Activated gamma-delta T cell (primary cell): ENCODE measurements at places on chromosomes 11 and 22.

DNA sequence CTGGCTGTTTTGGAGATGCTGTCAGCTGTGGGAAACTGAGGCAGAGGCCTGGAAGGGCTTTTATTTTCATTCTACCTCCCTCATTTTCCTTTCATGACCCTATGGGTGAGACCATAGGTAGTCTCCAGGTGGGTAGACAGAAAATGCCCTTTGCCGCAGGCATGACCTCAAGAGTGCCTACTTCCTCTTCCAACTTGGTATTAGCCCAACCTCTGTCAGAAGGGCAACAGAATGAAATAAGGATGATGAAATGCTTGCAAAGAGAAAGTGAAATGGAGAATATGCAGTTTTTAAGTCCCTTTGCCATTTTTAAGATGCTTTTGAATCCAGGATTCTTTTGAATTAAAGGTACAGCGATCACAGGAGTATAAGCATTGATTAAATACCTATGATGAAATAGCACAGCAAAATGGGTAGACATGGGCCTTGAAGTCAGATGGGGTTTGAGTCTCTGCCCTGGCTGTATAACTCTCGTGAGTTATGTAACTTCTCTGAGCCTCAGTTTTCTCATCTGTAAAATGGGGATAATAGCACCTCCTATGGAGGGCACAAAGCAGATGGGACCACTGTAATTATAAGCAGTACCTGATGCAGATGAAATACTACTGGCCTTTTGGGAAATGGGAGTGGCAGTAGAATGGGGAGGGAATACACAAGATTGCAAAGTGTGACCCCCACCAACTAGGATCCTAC, 3.7 kb downstream of the ASPHD2 start:
- no peak for DNase-seq

DNA sequence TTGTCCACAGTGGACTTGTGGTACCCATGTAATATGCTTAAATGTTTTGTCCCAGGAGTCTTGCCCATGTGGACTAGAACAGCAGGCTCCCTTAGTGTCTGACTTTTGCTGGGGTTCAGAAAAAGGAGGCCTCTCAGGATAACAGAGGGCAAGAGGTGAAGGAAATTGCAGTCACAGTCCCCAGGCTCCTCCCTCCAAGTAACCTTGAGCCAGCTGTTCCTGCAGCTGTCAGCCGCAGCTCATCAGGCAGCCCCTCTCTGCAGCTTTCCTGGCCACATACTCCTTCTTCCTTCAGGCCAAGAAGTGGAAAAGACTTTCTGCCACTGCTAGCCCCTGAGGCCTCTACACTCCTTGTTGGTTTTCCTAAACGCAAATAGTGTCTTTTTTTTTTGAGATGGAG, 6.3 kb upstream of the MYO18B start:
- DNase-seq: no peak

DNA sequence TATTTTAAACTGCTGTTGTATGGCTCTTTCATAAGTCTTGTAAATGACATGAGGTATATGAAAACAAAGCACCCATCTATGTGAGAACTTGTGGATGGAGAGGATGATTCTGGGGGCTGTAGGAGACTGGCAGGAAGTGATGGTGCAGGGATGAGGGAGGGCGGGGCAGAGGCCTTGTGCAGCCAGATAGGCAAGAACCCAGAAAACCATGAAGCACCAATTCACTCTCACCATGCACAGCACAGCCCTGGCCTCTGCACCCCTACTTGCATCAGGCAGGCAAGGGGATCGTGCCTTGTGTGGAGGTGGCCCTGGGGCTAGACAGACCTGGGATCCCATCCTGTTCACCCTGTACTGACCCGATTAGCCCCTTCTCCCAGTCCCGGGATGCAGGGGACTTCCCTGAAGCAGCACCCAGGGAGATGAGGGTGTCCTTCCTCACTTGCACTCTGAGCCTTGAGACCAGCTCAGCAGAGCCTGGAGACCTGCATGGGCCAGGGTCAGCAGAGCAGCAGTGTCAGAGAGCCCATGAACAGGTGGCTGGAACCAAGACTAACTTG, 85.5 kb downstream of the MORC2 start:
- DNase-seq: no peak

DNA sequence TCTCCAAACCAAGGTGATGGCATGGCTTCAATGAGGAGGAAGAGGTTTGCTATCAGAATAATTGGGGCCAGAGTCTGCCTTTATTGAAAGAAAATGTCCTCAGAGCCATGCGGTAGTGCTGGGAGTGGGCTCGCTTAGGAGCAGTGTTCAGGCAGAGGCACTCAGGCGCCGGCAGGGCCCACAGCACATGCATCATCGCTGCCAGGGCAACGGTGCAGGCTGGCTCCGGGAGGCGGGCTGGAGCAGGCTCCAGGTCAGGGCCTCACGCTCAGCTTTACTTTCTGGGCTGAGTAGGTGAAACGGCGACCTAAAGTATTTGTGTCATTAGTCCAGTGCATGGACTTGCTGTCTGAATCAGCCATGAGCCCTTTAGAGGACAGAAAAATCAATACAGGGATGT, 169.9 kb upstream of the CCDC90B start:
- DNase-seq: no peak

DNA sequence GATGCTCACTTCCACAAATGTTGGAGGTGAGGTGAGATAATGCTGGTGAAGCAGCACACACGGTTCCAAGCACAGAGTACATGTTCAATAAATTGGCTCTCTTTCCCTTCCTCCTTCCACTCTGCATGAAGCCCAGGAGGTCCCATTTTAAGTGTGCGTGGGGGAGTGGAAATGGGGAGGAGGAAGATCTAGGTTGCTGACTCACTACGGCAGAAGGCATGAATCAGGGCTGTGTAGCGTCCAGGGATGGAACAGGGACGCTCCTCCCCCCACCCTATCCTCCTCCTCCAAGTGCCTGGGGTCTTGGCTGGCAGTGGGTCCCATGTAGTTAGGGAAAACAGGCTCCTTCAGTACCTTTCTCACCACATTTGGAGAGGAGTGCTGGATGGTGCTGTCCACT, 44.2 kb downstream of the TRIM66 start:
- DNase-seq: no peak

DNA sequence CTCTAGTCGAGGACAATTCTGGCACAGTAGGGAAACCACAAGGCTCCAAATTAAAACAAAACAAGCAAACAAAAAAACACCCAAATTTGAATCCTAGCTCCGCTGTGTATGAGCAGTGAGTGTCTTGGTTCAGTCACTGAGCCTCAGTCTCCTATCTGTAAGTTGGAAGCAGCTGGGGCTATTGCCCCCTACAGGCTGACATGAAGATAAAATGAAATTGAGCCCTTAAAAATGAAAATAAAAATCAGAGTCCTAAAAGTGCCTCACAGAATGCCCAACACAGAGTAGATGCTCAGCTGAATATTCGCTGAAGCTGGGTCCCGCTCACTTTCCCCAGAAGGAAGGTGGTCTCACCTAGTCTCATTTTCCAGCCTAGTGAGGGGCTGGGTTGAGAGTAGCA, 65.2 kb downstream of the PDE2A start:
- DNase-seq: no peak

DNA sequence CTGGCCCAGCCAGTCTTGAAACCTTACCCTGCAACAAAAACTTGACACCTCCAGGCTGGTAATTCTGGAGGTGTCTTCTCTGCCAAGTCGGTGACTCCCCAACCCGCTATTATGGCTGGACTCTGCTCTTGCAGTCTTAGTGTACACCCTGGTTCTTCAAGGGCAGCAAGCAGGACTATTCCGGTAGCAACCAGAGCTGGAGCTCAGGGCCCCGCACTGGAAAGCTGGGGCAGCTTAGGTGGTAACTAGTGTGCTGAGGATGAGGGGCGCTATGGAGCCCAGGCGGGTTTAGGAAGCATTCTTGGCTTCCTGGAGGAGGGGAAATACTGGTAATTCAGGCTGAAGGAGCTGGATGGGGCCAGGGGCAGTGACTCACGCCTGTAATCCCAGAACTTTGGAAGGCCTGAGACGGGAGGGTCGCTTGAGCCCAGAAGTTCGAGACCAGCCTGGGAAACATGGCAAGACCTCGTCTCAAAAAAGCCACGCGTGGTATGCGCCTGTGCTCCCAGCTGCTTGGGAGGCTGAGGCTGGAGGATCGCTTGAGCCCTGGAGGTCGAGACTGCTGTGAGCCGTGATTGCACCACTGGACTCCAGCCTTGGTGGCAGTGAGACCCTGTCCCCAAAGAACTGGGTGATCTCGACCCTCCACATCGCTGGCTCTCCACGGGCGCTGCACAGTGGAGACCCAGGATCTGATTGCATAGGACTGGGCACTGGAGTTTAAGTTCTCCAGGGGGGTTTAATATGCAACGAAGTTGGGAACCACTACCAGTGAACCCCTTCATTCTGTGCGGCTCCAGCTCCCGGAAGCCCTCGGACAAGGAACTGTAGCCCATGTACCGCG, 10.6 kb upstream of the AIFM3 start:
- no peak for DNase-seq

DNA sequence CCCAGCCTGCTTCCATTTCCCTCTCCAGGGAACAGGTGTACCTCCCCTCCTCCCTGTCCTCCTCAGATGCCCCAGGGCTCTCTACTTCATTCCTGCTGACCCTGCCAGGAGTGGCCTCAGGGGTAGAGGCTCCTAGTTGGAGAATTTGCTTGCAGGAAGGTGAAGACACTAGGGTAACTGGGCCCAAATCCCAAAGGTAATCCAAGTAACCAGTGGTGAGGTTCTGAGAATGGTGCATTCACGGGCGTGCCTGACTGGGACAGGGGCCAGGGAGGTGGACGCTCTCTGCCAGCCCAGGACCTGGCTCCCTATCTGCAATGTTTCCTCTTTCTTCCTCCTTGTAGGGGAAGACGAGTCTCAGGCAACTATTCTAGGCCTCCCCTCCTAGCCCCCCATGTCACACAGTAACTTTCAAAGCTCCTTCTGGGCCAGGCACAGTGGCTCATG, 2.9 kb downstream of the SLC35C1 start:
- DNase-seq: no peak

DNA sequence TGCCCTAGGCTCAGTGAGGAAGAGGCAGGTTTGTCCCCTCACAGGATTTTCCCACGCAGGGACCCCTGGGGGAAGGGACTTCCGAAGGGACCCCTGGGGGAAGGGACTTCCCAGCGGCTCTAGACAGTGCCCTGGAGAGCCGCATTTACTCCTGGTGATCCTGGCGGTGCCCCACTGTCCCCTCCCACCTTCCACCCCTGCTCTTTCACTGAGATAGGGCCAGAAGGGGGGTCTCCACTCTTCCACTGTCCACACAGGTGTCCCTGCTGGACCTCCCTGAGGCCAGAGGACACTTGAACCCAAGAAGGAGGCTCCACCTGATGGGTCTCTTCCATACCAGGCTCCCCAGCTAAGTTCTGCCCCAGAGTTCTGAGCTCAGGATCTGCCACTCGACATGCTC, 1333.9 kb downstream of the BRD1 start:
- no peak for DNase-seq

- no peak for DNase-seq
These were observed 61.4 kb upstream of the ASPHD2 start for GRCh38 chr22:26367402-26368245.

DNA sequence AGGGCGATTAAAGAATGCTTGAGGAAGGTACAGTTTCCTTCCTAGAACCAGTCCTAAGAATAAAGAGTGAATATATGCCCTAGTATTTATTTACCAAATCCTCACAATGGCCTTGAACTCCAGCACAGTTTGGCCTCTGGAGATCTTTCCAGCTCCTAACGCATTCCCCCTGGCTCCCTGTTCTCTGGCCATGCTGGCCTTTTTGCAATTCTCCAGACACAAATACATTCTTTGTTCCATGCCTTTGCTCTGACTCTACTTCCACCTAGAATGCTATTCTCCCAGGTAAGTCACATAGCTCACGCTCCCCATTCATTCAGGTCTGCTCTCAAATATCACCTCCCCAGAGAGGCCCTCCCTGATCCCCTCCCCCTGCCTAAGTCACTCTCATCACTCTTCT, 3.7 kb upstream of the DGKZ start:
- DNase-seq: no peak

DNA sequence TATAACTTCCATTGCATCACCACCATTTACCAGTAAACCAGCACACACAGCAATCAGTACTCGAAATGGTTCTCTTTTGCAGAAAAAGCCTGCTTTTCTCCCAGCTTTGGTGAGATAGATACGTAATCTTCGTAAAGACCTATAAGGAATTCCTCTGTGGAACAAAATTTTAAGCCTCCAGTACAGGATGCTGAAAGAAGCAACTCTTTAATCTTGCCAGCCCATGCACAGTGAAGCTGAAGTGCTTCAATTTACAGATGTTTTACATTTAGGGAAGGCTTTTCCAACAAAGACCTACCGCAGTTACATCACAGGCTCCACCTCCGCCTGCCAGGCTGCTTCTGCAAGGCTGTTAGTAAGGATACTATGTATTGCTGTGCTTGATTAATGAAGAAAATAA, 1.9 kb downstream of the ELMOD1 start:
- DNase-seq: no peak

DNA sequence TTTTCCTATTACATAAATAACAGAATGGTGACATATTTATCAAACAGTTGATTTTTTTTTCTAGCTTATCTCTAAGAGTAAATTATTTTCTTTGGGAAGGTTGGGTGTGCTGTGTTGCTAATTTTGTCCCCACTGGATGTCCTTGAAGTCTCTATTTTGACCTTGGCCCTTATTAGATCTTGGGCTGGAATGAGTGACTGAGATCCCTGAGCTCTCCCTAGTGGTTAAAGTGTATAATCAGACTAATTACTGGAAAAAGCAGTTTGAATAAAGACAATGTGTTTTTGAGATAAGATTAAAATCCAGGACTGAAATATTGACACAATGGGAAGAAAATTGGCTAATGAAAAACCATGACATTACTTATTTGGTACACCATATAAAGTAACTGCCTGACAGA, 56.1 kb downstream of the AASDHPPT start:
- no peak for DNase-seq

- DNase-seq: no peak
These were observed 666 bp upstream of the OVOL1 start for GRCh38 chr11:65786008-65786785.

DNA sequence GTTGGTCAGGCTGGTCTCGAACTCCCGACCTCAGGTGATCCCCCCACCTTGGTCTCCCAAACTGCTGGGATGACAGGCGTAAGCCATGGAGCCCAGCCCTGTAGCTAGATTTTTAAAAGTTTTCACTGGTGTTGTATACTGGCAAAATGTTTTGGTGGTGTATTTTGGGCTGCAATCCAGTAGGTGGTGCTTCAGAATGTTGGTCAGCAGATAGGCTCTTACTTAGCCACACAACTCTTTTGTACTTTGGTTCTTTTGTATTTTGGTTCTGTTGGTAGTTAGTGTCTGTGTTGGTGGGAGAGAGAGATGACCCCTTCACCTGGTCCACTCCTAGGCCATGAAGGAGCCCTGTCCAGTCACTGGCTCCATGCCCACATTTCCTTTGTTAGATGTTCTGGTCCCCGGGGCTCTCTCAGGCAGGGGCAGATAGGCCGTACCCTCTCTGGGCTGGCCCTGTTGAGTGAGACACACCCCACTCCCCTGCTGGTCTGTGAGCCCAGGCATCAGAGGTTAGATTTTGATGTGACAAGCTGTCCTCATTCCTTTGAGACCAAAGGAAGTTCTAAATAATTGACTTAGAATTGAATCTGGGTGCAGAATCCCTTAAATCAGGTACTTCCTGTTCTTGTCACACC, 123.8 kb downstream of the DDX10 start:
- no peak for DNase-seq

GRCh38 chr22:28268850-28269249, 349.8 kb upstream of the PITPNB start:
- no peak for DNase-seq

GRCh38 chr22:37419969-37420685, 7.2 kb downstream of the ELFN2 start:
- no peak for DNase-seq
